ENCODE measurements at places on chromosomes 2 and 18.

DNA sequence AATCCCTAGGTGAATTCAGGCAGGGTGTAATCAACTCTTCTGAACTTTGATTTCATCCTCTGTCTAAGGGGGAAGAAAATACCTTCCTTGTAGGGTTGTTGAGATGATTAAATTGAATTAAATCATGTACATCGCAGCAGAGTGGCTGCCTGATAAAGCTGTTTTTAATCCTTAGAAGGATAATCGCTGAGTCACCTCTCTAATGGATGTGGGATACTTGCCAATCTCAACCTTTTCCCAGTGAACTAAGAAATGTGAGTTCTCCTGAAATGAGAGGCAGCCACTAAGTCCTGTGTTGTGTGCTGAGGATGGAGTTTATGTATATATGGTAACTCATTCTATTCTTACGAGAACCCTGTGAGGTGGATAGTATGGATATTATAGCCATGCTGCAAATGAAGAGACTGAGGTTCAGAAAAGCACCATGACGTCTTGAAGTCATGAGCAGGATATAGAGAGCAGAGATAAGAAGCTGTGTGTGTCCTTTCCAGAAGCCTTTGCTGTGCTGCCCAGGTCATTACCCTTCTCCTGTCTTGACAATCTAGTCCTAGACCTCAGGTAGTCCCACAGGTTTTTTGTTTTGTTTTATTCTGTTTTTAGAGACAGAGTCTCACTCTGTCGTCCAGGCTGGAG, 93.3 kb downstream of the HNRNPLL start:
- DNase-seq, result no peak

GRCh38 chr2:174718591-174718990, 45.7 kb downstream of the CHRNA1 start:
- DNase-seq, result no peak

DNA sequence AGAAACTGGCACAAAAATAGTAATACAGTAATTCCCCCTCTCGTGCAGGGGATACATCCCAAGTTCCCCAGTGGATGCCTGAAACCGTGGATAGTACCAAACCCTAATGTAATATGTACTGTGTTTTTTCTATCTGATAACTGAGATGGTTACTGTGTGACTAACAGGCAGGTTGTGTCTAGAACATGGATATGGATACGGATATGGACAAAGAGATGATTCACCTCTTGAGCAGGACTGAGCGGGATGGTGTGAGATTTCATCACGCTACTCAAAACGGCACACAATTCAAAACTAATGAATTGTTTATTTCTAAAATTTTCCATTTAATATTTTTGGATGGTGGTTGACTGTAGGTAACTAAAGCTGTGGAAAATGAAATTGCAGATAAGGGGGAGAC, 3.4 kb downstream of the MBD1 start:
- no peak for DNase-seq

DNA sequence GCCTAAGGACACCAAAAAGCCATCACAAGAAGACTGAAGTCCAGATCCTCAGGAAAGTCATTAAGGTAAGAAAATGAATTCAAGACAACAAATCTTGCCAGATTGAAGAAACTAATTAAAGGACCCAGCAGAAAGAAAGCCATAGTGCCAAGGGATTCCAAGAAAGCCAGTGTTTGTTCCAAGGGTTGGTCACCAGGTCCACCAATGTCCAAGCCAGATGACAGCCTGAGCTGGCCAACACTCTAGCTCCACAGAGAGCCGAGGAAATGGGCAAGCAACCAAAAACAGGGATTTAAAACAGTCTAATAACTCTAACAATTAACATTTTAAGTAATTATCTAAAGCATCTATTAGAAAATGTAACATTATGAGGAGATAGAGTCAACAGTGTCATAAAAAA, 49.2 kb downstream of the DNER start:
- DNase-seq, result no peak

DNA sequence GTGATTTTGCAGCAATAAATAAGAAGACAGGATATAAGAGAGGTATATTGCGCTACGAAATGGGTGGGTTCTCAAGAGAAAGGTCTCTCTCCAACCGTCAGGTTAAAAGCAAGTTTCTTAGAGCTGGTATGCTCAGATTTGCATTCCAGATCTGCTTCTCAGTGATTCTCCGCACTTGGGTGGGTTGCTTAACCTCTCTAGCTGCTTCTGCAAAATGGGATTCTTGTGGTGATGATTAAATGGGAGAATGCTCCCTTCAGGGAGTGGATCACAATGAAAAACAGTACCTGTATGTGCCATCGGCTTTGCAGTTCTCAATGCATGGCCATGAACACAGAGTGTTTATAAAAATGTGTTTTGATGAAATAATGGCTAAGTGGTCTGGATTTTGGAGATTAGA, 477.7 kb downstream of the TNS1 start:
- no peak for DNase-seq

DNA sequence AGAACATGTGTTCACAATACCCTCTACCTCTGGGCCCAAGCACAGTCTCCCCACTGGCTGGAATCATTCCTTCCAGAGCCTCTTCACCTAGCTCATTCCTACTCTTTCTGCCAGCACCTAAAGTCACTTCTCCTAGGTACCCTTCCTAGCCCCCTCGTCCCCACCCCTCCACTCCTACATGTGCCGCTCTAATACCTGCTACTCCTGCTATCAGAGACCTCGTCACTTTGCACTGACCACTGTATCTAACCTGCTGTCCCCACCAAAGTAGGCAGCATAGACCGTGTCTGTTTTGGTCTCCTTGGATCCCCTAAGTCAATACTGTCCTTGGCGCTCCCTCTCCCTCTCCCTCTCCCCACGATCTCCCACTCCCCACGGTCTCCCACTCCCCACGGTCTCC, 53.2 kb upstream of the PKDCC start:
- DNase-seq, result no peak

DNA sequence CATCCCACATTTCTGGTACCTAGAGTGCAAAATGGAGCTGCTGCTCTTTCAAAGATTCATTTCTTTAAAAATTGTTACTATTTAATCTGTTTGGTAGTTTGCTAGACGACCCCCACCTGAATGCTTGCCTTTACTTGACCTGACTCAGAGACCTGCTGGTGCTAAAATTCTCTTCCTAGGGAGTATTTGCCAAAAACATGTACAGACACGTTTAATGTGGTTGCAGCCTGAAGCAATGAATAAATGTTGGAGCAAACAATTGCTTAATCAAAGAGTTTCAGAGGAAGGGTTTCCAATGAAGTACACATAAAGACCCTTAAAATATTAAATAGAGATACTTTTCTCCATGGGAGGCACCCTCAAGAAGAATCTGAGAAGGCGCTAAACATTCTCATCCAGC, 734.4 kb downstream of the CBLN2 start:
- DNase-seq, result no peak

DNA sequence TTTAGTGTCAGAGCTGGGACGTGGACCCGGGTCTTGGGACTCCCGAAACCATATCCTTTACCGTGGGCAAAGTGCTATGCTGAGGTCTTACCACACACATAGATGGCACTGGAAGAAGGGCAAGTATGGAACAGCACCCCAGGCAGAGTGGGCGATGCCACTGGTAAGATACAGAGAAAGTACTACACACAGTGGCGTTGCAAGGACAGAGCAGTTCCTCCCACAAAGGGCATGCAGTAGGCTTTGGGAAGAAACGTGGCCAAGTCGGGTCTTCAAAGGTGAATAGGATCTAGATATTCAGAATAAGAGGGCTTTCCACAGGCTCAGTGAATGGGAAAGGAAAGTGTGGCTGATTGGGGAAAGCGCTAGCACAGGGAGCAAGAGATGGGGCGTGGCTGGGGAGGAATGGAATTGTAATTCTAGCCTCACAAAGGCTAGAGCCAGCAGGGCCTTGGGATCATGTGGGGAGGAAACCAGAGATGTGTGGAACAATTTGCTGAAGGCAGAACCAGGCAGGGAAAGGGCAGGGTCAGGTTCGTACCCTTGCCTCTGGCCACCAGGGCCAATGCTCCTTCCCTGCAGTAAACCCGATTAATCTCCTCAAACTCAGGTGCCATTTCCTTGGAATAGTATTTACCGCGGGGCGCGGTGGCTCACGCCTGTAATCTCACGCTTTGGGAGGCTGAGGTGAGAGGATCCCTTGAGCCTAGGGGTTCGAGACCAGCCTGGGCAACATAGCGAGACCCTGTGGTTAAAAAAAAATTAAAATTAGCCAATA, 36.0 kb downstream of the PCBP1 start:
- DNase-seq, result no peak

- no peak for DNase-seq
Measured at GRCh38 chr2:115165529-115166109, 723.2 kb downstream of the DPP10 start.

DNA sequence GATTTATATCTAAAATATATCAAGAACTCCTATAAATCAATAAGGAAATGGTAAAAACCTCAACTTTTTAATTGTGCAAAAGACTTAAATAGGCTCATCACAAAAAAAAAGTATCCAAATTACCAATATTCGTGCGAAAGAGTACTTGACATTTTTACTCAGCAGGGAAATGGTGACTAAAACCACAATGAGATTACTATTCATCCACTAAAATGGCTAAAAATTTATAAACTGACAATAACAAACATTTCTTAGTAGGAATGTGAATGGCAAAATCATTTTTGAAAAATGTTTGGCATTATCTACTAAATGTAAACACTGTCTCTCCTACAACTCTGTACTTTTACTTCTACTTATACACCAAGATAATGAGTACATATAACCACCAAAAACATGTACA, 184.8 kb upstream of the RND3 start:
- DNase-seq, result no peak

DNA sequence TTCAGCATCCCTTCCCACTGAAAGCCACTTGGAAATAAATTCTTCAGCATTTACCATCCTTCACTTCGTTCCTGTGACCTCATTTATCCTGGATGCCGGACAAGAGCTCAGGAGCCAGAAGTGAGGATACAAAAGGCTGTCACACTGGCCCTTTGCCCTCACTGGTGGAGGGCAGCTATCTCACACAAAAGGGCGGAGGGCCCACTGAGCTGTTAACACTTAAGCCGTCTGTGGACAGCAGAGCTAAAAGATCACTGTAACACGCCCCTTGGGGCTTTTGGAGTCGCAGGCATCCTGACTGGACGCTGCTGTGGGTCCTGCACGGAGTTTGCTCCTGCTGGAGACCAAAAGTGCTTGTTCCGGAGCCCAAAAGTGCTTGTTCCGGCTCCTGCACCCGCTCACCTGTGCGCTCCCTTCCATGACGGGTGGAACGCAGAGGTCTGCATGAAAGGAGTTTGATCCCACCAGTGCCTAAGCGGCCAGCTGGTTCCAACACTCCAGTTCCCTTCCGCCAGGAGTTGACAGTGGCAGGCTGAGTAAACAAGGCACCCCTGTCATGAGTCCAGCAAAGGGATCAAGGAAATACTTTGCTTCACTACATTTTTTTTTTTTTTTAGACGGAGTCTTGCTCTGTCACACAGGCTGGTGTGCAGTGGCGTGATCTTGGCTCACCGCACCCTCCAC, 572.0 kb upstream of the LINC00305 start:
- DNase-seq, result no peak

DNA sequence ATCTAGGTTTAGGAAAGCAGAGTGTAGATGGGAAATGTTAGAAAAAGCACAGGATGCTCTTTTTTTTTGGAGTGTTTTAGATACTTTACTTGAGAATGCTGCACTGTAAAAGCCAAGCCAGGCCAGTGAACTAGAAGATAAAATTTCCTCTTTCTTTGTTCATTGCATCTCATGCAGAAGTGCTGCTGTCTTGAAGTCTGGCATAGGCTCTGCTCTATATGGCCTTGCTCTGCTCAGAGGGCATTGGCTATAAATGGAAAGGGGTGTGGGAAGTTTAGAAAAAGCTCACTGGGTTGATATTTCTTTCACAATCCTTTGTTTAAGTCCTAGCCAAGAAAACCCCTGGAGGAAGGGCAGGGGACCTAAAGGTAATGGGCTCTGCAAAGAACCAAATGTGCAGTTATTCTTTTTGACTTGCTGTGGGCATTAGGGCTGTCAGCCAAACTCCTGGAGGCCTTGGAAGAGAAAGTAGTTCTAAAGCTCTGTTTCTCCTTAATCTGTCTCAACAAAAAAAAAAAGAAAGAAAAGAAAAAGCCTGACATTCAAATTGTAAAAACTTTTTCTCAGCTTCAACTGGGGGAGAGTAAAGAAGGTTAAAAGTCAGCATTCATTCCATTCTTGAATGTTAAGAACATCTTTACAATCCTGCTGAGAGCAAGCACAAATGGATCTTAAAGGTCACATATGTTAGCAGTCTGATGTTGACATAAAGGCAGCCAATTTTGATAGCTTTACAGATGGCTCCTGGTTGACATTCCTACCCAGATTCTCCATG, 338.3 kb downstream of the GULP1 start:
- DNase-seq, result no peak

DNA sequence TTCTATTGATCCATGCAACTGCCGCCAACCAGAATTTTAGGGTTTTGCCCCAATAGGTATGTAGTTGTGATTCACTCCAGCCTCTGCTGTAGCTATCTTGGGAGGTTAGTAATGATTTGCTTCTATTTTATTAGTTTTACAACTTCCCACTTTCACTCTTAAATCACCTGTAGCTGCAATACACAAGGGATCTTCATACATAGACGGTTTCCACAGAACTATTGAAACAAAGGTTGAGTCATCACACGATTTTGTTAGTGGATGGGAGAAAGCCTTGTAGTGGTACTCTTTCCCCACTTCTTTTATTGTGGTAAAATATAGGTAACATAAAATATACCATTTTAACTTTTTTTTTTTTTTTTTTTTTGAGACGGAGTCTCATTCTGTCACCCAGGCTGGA, 104.2 kb upstream of the SPRED2 start:
- no peak for DNase-seq

DNA sequence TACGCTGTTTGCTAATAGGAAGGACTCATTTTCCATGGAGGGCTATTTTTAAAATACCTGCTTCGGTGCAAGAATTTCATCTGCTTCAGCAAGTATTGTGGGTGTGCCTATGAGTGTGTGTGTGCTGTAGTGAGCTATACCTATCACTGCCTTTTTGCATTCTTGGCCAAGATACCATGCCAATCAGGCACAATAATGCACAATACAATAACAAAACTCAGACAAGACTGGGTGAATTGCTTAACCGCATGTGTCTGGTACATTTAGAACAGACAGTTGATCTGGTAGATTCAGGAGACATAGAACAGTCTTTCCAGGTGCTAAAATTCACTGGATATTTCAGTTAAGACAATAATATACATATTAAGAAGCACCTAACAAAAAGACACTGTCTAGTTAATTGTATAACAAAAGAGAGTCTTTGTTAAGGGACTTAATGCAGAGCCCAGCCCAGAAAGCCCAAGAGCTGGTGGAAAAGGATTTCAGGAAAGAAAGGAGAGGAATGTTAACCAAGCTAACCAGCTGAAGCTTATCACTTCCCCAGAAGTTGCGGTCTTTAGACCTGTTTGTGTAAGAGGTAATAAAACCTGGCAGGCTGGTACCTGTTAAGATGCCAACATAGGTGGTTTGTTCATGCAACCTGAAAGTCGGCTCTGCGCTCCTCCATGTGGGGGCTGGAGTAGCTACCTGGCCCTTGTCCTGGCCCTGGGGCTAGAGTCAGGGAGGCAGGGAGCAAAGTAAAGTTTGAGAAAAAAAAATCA, 153.3 kb upstream of the RBMS1 start:
- DNase-seq, result no peak

Measured in activated CD4-positive, CD25-positive, alpha-beta regulatory T cell (primary cell).